ENCODE measurements at places on chromosomes 16 and 17.
A peak's percentile ranks its signal among the peaks of the same experiment; 100 is the strongest.

GRCh38 chr16:18983565-18984434 is at the start of gene TMC7:
TMC7 (plus strand) TSS chr16:18983934; CDS start chr16:18984064, 130 bp downstream.
- DNase-seq = peak; percentile 67

DNA sequence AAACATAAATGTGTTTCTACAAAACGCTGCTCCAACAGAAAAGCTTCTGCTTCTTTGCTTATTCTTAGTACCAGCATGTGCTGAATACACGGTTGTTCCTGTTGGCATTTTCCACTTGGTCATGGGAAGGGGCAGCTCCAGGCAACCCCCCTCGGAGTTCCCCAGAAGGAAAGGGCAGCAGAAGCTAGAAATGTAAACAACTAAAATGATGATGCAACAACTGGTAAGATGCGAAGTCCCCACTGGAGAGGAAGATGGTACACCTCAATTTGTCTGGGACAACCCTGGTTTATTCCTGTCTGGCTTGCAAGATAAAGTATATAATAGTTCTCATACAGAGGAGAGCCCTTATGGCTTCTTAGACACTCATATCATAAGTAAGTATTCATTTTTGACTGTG is 9.2 kb upstream of the CCL13 start:
- DNase-seq = no peak

- no peak for DNase-seq
These were observed 9.6 kb downstream of the POLR2C start for GRCh38 chr16:57471852-57472664.

- no peak for DNase-seq
These were observed 500.3 kb upstream of the CDH11 start for GRCh38 chr16:65622151-65622550.

DNA sequence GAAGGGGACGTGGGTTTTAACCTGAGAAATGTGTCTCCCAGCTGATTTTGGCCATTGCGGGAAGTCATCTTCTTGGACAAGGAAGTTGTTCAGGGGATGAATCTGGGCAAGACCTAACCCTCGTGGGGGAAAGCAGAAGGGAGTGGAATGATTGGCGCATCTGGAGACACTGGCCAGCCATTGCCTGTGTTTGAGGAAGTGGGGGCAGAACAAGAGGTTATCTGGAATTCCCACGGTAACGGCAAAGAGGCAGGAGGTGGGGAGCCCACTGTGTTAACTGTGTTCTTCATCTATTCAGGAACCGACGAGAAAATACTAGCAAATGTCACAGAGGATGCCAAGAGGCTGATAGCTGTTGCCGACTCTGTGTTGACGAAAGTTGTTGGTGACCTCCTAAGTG is 66.9 kb downstream of the RNF213 start:
- no peak for DNase-seq

- no peak for DNase-seq
These were observed 20.6 kb downstream of the MAP3K14 start for GRCh38 chr17:45296003-45296832.

GRCh38 chr17:76585649-76586593 is at the start of gene ST6GALNAC2:
ST6GALNAC2 (minus strand) TSS chr17:76585860; CDS start chr17:76585808, 52 bp downstream.
- no peak for DNase-seq

DNA sequence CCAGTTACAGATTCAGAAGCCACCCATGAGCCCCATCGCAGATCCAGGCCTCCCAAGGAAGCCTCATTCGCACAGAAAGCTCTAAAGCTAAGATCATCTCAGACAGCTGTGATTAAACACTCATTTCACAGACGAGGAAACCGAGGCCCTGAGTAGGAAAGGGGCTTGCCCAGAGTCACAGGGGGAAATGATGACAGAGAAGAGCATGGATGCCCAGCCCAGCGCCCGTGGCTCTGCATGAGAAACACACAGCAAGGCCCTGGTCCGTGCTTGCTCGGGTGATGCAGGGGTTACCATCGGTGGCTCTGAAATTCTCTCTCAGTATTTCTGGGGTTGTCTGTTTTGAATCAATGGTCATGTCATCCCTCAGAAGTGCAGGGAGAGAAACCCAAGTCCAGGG is 109.6 kb downstream of the C16orf78 start:
- DNase-seq = no peak

DNA sequence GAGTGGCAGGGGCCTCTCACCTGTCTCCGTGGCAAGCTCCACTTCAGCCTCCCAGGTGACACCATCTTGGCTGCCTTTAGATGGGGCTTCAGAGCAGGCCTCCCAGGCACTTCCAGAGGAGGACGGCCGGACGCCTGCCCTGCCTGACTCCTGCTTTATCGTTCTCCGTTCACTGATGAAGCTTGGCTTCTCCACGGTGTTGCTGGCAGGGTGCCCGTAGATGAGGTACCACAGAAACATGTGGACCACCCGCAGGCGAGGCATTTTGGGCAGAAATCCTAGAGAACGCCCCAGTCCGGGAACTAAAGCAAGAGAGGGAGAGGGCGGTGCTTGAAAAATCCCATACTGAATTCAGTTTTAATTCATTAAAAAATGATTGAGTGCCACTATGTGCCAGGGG is 54.5 kb downstream of the GTF3C1 start:
- DNase-seq = peak; percentile 71

DNA sequence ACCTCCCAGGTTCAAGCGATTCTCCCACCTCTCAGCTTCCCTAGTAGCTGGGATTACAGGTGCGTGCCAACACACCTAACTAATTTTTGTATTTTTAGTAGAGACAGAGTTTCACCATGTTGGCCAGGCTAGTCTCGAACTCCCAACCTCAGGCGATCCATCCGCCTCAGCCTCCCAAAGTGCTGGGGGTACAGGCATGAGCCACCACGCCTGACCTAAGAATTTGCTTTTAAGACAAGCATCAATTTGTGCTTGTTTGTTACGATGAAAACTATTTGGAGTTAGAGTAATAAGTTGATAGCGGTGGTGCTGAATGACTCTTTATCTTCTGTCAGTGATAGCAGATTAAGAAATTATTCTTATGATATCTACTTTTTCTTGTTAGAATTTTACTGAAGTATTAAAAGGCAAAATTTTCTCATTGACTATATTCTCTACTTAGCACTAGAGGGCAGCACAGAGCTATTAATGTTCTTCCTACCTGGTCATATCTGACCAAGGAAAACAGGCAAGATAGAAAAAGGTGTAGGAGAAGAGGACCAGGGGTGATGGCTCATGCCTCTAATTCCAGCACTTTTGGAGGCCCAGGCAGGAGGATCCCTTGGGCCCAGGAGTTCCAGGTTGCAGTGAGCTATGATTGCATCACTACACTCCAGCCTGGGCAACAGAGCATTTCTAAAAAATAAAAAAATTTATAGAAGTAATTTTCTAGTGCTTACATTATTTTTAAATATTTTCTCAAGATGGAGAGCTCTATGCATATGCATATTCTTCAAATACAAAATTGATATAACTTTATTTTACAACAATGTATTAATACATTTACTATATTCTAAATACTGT is 24.5 kb downstream of the STXBP4 start:
- peak; percentile 39 for DNase-seq

DNA sequence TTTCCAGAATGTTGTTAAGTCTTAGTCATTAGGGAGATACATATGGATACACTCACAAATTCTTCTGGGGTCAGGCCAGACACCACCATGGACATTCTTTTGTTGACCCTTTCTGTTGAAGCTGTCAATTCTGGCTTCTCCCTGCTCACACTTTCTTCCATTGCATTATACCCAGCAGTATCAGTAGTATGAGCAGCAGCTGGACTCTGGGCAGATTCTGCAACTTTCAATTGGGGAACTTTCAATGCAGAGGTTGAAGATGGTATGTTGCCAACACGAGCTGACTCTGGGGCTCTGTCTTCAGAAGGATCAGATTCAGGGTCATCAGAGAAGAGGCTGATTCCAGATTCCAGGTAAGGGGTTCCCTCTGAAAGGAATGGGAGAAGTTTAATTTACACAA is 45.8 kb downstream of the RND2 start:
- no peak for DNase-seq

- no peak for DNase-seq
These were observed 5.3 kb downstream of the RPL13 start for GRCh38 chr16:89565506-89566372.

- DNase-seq = no peak
These were observed 258.0 kb upstream of the MYOCD start for GRCh38 chr17:12407495-12408252.

- no peak for DNase-seq
These were observed 218.0 kb downstream of the C16orf95 start for GRCh38 chr16:87098976-87099720.

GRCh38 chr16:28913946-28914724 is 10.9 kb downstream of the RABEP2 start:
- no peak for DNase-seq

DNA sequence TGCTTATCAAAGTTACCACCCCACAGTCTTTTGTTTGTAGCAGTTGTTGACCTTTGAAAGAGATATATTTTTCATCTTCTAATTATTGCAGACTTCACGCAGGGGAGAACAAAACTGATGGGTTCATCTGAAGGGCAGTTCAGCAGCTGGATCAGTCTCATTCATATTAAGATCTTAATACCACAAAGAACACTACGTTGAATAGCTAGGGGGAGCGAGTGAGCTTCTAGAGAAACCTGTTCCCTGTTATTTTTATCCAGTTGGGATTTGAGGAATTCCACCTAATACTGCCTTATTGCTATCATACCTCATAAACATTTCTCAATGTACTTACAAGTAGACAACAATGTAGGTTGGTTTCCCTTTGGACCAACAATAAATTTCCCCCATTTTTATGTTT is 306.1 kb upstream of the KIF2B start:
- no peak for DNase-seq

DNA sequence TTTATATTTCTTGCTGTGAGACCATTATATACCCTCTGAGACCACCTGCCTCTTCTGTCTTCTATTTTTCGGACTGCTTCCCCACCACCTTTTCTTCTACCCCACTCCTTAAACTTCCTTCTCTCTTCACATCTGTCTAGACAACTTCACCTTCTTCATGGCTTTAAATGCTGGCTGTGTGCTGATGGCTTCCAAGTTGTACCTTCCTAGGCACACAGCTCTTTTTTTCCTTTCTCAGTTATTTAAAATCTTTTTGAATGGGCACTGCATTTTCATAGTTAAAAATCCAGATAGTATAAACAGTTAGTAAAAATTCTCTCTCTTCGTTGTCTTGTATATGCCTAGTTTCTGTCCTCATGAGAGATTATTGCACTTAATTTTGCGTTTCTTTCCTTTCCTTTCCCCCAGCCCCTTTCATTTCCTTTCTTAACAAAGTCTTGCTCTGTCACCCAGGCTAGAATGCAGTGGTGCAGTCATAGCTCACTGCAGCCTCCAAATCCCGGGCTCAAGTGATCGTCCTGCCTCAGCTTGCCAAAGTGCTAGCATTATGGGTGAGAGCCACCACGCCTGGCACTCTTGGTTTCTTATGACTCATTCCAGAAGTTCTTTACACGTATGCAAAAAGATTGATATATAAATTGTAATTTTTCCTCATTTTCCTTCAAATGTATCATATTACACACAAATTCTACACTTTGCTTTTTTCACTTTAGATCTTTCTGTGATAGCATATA is 114.3 kb downstream of the NPIPB5 start:
- no peak for DNase-seq

DNA sequence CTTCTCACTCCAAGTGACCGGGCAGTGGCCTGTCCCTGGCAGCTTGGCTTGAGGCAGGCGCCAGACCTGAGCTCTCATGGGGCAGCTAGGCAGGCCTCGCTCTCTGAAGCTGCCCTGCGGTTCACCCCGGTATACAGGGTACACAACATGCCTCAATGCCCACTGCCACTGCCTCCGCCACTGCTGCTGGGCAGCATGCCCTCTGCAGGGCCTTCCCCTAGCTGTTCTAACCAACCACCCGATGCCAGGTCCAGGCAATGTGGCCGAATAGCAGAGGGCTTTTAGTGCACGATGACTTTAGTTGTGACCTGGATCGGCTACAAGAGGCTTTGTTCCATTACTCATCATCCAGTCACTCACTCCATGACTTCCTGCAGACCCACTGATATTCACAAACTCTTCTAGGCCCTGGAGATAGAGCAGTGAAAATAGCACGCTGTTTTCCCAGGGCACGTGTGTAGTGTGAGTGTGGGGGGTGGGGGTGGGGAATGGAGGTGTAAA is 19.7 kb downstream of the CDC42EP4 start:
- DNase-seq = no peak

GRCh38 chr17:35287286-35287811 is 44.5 kb downstream of the SLFN5 start:
- no peak for DNase-seq

DNA sequence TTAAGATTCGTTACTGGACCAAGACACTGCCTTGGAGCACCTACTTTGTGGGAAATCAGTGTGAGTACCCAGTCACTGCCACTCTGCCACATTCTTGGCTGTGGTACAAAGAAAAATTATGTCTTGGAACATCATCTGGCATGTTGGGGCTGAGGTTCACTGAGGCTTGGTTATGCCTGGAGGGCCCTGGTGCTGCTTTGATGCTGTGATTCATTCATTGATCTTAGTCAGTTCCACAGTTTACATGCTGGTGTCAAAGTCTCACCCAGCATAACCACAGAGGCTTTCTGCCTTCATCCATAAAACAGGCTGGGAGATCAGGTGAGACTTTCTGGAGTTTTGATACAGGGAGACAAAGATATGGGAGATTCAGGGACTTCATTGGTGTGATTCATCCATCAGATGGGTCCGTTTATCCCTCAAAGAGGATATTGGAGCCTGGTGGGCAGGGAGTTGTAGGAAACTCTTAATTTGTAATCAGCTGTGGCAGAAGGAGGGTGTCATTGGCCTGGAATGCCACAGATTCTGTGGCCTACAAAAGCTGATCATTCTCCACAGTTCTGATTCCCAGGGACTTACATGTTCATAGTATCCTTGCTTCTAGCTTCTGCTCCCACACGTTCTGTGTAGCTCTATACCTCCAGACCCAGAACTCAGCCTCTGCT is 322.5 kb downstream of the PMP22 start:
- DNase-seq = no peak

DNA sequence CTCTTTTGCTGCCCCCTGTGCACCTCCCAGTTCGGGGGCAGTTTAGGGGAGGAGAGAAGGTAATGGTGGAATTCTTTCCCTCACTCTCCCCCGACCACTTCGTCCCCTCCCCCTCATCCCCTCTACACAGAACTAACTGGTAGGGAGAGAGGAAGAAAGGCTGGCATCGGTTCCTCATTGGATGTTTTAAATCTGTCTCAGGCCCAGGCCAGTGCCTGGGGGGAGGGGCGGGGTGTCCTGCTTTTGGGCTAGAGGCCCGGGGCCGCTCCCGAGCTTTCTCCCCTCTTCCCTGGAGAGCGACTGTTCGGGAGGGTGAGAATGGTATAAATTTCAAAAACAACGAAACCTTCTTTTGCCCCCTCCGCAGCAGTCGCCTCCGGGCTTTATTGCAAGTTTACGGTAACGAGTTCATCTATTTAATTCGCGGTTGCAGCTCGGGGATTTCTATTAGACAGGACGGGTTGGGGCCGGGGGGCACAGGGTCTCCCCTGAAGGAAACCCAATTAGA is at the start of gene PRAC2:
Gene PRAC2 (plus strand): TSS at position 271 of the 508 bp plus-strand sequence. CDS start 1,226 bp downstream, outside the sequence.
- DNase-seq = no peak

- DNase-seq = no peak
These were observed 65.4 kb downstream of the MRC2 start for GRCh38 chr17:62692721-62693431.

GRCh38 chr17:27072885-27073284 is 221.0 kb upstream of the WSB1 start:
- DNase-seq = no peak

Measured in fibroblast of the conjunctiva (primary cell).